ENCODE measurements at places on chromosomes 5 and 9.
A peak's percentile ranks its signal among the peaks of the same experiment; 100 is the strongest.

- no peak for DNase-seq
These were observed 254 bp downstream of the STRBP start for GRCh38 chr9:123268199-123268464.

DNA sequence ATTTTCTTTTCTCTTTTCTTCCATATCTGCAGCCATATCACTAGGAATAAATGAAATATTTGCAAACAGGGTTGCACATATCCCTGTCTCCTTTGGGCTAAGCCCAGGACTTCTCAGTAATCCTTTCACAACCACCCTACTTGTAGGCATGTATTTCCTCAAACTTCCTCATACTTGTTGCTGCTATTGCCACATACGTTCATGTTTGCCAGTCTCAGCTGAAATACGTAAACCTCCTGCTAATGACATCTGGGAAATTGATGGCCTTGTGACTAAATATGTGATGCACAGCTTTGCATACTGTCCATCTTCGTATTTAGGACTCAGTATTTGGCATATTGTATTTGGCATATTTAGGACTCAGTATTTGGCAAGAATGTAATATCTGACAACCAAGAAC, 224.6 kb downstream of the PLK2 start:
- no peak for DNase-seq

GRCh38 chr9:95008151-95008771, 281.8 kb downstream of the AOPEP start:
- no peak for DNase-seq

DNA sequence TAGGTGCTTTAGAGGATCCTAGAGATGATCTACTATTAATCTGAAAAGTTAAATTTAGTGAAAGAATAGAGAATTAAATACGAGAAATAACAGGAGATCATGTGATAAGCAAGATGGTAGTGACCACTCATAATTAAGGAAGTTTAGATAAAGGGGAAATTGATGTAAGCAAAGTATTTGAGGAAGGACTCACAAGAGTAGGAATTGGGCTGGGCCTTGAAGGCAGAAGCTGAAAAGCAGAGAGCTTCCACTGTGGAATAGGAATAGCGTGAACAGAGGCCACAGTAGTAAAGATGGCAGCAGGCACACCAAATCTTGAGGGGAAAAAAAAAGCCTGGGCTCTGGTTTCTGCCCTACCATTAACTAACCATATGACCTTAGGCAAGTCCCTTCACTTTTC, 38.0 kb downstream of the KIF24 start:
- DNase-seq = no peak

DNA sequence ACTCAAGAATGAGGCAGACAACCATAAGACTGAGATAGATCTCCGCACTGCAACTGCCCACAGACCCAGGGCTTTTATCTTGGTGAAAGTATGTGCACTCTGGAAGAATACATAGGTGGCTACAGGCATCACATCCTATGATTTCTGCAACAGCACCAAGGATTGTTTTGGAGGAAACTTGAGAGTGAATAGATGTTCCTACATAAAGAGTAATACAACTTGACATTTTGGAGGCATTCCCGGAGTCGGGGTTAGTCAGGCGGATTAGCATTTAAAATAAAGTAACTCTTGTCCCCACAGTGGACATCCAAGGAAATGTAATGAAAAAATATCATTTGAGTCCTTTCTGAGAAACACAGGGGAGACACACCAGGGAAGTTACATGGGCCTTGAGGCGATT, 26.7 kb downstream of the TMEM174 start:
- DNase-seq = no peak

- DNase-seq = peak; percentile 39
These were observed 915 bp downstream of the ZFAND5 start for GRCh38 chr9:72363908-72364678.

GRCh38 chr5:37892586-37892985, 52.7 kb upstream of the GDNF start:
- no peak for DNase-seq

GRCh38 chr5:74206579-74207550, 433.7 kb downstream of the ENC1 start:
- no peak for DNase-seq

GRCh38 chr9:4704129-4704528, 24.8 kb downstream of the CDC37L1 start:
- no peak for DNase-seq

- no peak for DNase-seq
These were observed 33.8 kb upstream of the NEURL1B start for GRCh38 chr5:172607213-172607793.

- DNase-seq = no peak
These were observed 10.5 kb upstream of the ERCC6L2 start for GRCh38 chr9:95864852-95865580.

DNA sequence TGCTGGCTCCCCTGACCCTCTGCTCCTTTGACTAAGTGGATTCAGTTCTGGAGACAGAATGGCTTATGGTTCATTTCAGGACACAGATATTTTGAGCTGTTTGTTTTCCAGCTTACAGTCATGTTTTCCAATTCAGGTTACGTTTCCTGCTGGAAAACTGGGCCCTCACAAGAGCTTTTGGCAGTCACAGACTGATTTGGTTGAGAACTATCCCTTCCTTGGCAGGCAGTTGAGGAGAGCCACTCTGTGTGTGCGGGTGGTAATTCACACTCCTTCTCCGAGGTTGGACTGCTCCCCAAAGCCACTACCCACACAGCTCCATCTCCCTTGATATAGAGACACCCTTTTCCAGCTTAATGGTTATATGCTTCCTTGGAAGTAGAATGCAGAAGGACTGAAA, 534.5 kb downstream of the TMEM38B start:
- no peak for DNase-seq

DNA sequence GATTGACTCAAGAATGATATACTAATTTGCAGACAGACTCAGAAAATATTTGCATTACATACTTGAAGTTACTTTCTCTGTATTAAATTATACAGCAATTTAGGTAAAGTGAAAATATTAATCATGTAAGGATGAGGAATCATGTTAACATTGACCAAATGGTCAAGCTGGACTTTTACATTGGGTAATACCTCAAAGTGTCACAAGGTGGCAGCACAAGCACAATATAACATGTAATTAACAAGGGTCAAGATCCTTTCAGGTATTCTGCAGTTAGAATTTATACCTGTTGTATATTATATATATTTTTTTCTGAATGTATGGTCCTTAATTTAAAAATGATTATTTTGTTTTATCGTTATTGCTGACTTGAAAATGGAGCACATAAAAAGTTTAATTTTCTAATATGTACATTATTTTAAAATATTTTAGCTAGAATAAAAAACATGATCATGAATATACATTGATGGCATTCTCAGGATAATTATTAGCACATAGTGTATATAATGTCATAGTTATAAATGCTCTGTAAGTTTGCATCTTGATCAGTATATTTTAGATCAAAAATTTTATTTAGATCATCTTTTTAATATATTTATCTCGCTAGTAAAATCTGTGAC, 8.6 kb downstream of the HAPLN1 start:
- no peak for DNase-seq

- no peak for DNase-seq
These were observed 41.3 kb upstream of the S1PR3 start for GRCh38 chr9:88949961-88950340.

DNA sequence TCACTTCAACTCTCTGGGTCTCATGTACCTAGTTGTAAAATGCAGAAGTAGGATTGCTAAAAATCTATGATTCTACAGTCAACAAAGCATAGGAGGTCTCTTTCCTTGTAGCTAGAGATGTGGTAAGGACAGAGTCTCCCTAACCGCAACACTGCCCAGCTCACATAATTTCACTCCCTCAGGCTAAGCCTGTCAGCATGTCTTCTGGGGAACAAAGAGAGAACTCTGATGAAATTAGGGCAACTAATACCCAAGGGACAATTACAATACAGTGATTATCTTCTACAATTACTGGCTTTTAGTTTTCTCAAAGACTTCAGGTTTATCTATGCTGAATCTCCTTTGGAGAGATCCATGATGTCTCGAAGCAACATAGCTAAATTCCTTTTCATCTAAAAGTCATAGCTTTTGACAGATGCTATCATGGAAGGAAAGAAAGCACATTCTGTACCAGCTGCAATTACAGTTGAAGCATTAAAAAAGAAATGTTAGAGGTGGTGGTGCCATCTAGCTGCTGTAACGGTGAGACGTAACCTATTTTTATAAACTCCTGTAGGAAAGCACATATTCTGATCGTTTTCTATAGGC, 141.1 kb upstream of the TARS1 start:
- no peak for DNase-seq

DNA sequence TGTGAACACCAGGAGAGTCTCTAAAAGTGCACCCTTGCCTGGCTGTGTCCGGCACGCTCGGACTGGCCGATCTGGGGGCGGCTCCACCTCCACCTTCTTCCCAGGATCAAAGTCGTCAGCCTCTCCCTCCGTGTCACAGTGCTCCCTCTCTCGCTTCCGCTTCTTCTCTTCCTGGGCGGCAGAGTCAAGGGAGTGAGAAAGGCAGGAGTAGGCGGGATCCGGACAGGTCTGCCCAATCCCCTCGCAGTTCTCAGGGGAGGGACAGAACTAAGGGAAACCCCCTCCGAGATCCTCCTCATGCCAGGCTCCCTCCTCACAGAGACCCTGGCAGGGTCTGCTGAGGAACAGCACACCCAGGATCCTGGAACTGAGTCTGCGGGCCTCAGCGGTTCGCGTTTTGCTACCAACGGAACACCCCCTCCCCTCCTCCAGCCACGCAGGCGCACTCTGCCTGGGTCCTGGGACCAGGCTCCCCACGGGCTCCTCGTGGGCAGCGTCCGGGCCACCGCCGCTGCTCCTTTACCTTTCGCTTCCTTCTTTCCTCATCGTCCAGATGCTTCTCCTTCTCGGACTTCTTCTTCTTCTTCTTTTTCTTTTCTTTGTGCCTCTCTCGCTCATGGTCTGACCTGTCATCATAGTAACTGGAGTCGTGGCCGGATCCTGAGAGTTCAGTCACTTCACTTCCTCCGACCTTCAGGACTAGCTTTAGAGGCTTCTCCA, 1.3 kb downstream of the BRD9 start:
- DNase-seq = no peak

GRCh38 chr5:103259705-103260355, 1.3 kb downstream of the MACIR start:
- DNase-seq = no peak

DNA sequence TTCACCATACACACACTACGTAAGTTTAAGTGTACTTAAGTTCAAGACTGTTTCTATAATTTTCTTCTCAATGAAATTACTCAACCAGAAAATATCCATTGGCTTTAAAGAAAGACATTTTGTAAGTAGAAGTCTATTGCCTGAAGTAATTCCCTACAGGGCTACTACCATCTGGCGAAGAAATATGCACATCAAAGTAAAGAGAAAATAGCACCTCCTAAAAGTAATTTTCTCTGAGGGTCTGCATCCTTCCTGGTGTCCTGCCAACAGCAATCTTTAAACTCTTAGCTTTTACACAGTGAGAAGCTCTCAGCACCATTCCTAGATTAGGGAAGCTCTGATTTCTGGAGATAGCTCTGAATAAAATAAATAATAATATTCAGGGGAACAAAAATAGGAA, 498.5 kb upstream of the TYRP1 start:
- DNase-seq = no peak

GRCh38 chr5:76292620-76293322, 110.3 kb upstream of the IQGAP2 start:
- DNase-seq = no peak

DNA sequence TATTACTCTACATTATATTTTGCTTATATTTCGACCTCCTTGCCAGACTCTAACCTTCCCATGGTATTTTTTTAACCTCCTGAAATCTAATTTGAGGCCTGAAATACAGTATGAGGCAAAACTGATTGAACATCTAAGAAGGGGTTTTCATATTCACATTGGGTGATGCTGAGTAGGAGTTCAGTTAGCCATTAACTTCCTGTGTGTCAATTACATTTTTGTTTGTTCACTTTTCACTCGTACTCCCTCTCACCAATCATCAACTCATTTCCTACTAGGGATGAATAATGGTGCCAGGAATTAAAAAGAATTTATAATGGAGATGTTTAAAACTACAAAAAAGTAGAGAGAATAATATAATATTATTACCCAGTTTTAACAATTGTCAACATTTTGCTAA, 27.6 kb upstream of the GLRA1 start:
- no peak for DNase-seq

DNA sequence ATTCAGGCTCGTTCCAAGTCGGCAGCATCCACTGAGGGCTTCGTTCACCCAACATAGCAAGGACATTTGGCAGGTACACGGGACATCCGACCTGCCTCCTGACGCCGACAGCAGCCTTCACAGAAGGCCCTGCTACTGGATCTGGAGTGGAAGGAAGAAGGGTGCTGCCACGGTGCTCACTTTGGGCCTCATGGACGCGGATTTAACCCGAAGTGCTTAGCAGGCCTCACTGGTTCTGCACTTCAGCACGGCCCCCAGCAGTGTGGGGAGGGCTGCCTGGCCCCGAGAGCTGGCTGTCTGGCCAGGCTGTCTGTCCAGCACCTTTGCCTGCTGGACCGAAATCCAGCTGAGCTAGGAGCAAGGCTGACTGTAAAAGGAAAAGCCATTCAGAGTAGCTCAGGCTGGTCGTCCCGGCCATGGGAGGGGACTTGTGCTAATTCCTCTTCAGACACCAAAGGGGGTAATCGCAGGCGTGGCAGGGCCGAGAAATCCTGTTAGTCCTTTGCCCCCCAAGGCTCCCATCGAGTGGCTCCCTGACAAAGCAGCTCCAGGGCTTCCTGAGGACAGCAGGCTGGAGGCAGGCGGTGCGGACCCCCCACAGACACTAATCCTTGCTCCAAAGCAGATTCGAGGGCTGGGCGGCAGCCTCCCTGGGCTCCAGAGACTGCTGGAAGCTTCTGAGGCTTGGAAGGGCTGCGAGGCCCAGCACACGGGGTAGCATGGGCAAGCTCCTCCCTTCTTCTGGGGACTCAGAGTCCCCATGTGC, 11.1 kb upstream of the RXRA start:
- no peak for DNase-seq

- DNase-seq = no peak
These were observed 123.1 kb upstream of the C6 start for GRCh38 chr5:41336471-41336870.

GRCh38 chr9:37364751-37365360, 57.6 kb upstream of the GRHPR start:
- DNase-seq = no peak

GRCh38 chr5:173227636-173228035, 7.4 kb downstream of the NKX2-5 start:
- no peak for DNase-seq

- no peak for DNase-seq
These were observed 735 bp downstream of the IDNK start for GRCh38 chr9:83623679-83624076.

DNA sequence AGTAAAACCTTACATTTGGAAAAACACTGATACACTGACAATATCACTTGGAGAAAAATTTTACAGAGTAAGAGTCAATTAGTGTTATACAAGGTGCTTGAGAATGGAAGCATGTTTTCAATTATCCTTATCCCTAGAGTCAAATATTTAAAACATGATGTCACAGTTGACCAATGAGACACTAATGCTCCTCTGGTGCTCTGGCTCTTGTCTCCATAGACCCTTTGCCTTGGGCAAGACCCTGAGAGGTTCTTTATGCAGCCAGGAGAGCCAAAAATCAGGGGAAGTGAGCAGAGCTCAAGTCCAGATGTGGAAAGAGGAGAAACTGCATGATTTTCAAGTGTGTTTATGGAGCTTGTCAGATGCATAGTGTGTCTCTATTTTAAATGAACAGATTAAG, 153.9 kb downstream of the MARCHF11 start:
- no peak for DNase-seq
